Ammon's horn (tissue), 1 donor: ENCODE measurements at places on chromosomes 4 and X.

GRCh38 chrX:94751611-94752010 is 1077.6 kb downstream of the FAM133A start:
- DNase-seq: no peak

DNA sequence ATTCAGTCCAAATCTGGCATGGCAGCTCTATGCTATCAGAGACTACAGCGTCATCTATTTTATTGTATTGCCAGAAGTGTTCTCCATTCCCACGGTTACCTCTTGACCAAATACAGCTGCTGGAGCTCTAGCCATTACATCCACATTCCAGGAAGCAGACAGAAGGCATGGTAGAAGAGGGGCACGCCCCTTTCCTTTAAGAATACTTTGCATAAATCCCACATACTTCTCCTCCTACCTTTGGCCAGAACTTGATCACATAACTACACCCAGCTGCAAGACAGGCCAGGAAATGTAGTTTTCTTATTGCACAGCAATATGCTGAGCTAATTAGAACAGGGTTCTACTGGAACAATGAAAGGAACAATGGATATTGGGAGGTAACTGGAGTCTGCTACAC is 14.9 kb downstream of the SLC9A7 start:
- no peak for DNase-seq

- no peak for DNase-seq
Observed at GRCh38 chr4:77104388-77104787, 28.6 kb upstream of the CCNI start.

DNA sequence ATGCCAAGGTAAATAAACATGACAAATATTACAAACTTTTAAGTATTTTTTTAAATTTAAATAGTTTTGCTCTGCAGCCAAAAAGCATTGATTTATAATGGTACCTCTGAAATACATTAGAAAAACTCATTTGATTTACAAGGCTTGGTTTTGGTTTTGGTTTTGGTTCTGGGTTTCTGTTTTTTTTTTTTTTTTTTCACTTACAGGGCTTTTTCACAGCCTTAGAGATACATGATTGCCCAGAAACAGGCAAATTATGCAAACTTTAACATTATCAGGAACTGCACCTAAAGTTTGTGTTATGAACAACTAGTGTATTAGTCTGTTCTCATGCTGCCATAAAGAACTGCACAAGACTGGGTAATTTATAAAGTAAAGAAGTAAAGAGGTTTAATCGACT is 196.4 kb upstream of the DDX53 start:
- DNase-seq: no peak

- DNase-seq: no peak
Observed at GRCh38 chrX:17674601-17675000, 62.7 kb upstream of the SCML1 start.

DNA sequence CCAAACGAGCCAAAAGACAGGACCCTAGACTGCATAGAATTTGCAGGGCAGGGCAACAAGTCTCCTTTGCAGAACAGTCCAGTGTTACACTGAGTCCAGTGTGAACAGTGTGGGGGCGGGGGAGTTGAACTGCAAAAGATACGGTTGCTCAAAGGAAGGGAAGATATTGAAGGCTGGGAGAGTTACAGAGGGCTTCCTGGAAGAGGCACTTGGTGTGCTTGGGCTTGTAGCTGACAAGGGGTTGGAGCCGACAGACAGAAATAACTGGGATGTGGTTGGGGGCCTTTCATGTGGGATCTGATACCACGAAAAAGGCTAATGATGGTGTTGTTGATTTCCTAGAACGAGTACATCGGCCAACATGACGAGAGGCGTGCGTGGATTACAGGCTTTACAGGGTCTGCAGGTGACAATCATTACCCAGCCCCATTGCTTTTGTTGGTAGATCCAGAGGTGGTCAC is 6.1 kb downstream of the XPNPEP2 start:
- no peak for DNase-seq

GRCh38 chr4:154973244-154974035 is 192.4 kb downstream of the RBM46 start:
- DNase-seq: no peak

GRCh38 chr4:79078339-79078738 is 139.1 kb upstream of the PAQR3 start:
- no peak for DNase-seq

GRCh38 chr4:12846368-12846767 is 637.8 kb downstream of the RAB28 start:
- DNase-seq: no peak

- DNase-seq: no peak
Observed at GRCh38 chr4:108072300-108072699, 82.6 kb downstream of the HADH start.

DNA sequence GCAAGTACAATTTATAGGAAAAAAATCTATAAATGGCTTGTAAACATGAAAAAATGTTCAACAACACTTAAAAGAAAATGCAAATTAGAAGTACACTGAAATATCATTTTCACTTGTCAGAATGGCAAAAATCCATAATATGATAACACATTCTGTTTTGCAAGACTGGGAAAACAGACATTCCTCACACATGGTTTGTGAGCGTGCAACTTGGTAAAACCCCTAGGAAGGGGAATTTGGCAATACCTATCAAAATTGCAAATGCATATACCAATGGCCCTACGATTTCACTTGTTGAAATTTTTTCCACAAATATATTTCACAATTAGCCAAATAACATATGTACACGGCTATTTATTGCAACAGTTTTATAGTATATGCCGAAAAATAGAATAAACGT is 31.4 kb downstream of the TBC1D9 start:
- DNase-seq: no peak

DNA sequence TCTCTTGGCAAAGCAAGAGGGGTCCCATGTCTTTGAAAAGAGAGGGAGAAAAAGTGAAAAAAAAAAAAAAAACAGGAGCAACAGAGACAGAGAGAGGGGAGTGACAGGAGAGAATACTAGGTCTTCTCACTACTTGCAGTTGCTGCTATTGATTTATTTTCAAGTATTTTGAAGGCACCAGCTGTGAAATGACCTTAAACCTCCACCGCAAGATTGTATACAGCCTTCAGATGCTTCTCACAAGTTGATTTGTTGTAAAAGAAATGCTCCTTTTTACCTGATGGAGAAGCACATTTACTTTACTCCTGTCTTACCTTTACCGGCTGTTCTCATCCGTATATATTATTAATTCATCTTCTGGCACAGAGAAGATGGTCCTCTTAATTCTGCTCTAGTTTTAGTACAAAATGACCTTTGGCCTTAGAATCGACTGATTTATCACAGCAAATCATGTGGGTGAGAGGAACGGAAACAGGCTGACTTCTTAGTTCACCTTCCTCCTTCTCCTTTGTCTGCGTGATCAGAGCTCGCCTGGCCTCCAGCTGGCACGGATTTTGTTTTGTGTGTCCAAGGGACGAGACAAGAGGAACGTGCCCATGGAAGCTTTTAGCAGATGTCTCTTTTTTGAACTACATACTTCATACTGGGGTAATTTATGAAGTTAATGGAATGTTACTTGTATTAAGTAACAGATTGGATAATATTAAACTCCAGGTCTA is 82.4 kb upstream of the PACRGL start:
- peak; percentile 75 for DNase-seq

- DNase-seq: no peak
Observed at GRCh38 chr4:173878701-173879100, 348.7 kb upstream of the HAND2 start.

GRCh38 chrX:49860867-49861535 is 18.3 kb upstream of the USP27X start:
- no peak for DNase-seq

DNA sequence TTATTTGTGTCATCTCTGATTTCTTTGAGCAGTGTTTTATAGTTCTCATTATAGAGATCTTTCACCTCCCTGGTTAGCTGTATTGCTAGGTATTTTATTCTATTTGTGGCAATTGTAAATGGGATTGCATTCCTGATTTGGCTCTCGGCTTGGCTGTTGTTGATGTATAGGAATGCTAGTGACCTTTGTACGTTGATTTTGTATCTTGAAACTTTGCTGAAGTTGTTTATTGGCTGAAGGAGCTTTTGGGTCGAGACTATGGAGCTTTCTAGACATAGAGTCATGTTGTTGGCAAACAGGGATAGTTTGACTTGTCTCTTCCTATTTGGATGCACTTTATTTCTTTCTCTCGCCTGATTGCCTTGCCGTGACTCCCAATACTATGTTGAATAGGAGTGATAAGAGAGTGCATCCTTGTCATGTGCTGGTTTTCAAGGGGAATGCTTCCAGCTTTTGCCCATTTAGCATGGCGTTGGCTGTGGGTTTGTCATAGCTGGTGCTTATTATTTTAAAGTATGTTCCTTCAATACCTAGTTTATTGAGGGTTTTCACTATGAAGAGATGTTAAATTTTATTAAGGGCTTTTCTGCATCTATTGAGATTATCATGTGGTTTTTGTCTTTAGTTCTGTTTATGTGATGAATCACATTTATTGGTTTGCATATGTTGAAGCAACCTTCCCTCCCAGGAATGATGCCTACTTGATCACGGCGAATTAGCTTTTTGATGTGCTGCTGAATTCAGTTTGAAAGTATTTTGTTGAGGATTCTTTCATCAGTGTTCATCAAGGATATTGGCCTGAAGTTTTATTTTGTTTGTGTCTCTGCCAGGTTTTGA is 72.7 kb upstream of the BOD1L1 start:
- DNase-seq: no peak

DNA sequence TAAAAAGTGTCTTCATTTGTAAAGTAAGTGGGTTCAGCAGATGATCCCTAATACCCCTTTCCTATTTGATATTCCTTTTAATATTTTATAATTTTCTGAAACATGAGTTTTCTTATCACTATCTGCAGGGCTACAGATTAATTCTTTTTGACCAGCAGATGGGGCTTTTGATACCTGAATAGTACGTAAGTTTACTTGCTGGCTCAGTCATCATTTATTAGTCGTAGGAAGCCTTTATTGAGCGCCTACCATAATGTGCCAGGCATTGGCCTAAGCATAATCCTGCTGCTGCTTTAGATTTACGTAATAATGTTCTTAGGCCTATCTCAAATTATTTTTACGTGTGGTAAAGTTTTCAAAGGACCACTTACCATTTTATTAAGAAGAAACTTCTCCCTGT is 33.1 kb downstream of the OSTC start:
- peak; percentile 38 for DNase-seq

DNA sequence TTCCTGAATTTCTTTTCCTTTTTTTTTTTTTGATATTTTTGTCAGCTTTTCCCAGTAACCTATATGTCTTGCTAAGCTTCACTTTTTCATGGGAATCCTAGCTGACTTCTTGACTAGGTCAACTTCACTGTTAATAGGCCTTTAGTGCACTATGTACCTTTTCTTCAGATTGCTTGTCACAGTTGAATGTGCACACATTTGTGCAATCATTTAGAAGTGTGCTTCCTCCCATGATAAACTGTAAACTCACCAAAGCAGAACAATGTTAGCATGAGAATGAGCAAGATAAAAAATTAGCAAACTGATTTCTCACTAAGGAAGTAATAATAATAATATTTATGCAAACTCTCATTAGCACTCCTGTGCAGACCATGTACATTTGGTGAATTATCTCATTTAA is 173.2 kb downstream of the PABPC4L start:
- DNase-seq: no peak

DNA sequence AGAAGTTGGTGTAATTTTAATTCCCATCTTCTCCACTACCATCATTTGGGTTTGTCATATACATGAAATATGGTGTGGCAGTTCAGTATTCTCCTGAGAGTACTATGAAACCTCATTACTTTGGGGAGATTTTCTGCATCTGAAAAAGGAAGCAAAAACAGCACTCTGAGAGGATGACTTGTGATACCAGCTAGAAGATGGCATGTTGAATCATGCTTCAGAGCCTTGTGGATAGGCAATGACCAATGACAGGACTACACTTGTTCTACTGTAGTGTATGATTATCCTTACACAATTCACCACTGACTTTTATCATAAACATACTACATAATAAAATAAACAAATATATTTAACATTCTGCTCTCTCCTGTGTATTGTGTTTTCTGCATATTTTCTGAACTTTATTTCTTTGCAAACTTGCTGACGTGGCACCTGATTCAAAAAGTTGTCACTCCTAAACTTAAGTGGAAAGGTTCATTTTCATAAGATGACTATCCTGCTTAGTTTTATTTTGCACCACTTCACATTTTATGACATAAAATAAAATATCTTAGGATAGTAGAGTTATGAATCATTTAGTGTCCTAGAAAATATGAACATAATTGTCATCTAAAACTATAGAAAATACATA is 991.3 kb downstream of the FSTL5 start:
- no peak for DNase-seq

DNA sequence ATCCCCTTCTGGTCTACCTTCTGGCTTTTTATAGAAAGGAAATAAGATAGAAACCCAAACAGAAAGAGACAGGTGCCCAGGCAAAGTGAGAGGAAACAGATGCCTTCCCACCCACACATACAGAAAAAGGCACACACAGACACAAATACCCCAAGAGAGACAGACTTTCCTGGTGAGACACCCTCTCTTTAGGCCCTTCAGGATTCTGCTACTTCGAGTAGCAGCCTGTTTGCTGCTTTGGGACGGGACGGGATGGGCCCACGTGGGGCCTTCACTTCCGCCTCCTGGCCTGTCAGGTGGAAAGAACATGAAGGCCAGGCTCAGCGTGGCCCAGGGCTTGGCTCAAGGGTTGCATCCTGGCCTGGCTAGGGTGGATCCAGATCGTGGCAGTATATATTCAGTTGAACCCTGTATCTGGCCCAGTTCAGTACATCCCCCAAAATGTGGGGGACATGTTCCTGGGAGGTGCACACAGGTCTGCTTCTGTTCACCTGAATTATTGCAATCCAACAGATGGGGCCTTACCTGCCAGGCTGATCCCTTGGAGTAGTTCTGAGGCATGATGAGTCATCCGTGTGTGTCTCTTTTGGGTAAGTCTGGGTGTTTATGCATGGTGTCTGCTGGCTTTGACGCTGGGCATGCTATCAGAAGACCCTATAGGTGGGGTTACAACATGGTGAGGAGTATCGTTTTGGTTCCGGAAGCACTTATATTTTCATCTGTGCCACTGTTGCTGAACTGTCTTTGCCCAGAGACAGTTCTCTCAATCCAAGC is 2.4 kb downstream of the ZNF275 start:
- no peak for DNase-seq

DNA sequence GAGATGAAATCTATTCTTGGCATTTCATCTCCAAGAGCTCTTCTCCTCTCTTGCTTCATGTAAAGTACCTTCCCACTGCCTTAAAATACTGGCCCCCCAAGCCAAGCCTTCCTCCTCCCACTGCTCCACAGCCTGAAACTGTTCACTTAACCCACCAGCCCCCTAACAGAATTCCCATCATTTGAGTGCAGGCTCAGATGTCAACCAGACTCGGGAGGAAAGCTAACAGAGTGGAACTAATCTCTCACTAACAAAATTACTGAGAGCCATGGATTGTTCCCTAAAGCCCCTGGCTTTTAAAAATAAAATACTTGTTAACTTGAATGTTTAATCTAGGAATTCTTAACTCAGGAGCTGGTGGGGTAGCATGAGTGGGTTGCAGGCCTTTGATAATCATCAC is 7.1 kb upstream of the DCUN1D4 start:
- no peak for DNase-seq

- DNase-seq: peak; percentile 89
Observed at GRCh38 chr4:139028191-139028661, 12.6 kb downstream of the NOCT start.

- no peak for DNase-seq
Observed at GRCh38 chr4:154455111-154455510, 36.5 kb downstream of the DCHS2 start.

GRCh38 chr4:98181809-98182208 is 38.5 kb upstream of the STPG2 start:
- no peak for DNase-seq
